Anterior cingulate cortex (tissue), 58 donors: ENCODE measurements at places on chromosomes 16 and 17.

- DNase-seq, result no peak
Observed at GRCh38 chr17:47813077-47813476, 8.5 kb downstream of the OSBPL7 start.

GRCh38 chr17:73831699-73832098 is 187.5 kb upstream of the SDK2 start:
- DNase-seq, result no peak

GRCh38 chr17:28523876-28524275 is 17.7 kb downstream of the FOXN1 start:
- DNase-seq, result no peak

DNA sequence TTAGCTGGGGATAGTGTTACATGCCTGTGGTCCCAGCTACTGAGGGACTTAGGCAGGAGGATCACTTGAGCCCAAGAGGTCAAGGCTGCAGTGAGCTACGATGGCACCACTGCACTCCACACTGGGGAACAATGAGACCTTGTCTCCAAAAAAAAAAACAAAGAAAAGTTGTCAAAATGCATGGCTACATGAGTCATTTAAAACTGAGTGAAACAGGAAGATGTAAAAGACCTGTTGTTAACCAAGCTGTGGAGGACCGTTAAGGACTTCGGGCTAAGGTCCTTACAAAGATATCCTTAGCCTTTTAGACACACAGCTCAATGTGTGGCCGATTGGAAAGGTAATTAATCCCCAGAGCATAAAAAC is 25.1 kb downstream of the ZP2 start:
- DNase-seq, result no peak

DNA sequence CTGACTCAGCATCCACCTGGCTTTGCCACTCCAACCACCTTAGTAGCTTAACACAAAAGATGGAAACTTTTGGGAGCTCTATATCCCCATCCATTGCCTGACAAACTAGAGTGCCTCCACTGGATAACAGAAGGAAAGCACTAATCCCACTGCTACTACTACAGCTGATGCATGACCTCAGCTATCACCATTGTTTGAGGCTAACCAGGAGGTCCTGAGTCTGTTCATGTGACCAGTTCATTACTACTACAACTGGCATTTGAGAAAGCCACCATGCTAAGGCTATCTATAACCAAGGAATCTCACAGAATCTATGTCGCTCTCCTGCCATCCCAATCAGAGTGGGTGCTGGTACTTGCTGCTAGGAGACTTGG is 604.3 kb upstream of the CA10 start:
- no peak for DNase-seq

DNA sequence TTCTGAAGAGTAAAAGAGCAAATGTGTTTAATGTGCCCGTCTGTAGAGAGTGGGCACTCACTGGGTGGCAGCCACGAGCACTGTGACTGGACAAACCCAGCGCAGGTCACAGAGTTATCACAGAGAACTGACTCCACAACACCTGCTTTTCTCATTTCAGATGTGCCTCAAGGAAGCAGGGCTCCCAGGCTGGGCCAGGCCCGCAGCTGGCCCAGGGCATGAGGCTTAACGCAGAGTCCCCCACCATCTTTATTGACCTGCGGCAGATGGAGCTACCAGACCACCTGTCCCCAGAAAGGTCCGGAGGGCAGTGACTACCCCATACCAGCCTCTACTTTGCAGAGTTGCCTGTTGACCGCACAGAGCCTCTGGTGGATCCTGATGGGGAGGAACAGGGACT is 11.9 kb downstream of the DNAAF8 start:
- no peak for DNase-seq

DNA sequence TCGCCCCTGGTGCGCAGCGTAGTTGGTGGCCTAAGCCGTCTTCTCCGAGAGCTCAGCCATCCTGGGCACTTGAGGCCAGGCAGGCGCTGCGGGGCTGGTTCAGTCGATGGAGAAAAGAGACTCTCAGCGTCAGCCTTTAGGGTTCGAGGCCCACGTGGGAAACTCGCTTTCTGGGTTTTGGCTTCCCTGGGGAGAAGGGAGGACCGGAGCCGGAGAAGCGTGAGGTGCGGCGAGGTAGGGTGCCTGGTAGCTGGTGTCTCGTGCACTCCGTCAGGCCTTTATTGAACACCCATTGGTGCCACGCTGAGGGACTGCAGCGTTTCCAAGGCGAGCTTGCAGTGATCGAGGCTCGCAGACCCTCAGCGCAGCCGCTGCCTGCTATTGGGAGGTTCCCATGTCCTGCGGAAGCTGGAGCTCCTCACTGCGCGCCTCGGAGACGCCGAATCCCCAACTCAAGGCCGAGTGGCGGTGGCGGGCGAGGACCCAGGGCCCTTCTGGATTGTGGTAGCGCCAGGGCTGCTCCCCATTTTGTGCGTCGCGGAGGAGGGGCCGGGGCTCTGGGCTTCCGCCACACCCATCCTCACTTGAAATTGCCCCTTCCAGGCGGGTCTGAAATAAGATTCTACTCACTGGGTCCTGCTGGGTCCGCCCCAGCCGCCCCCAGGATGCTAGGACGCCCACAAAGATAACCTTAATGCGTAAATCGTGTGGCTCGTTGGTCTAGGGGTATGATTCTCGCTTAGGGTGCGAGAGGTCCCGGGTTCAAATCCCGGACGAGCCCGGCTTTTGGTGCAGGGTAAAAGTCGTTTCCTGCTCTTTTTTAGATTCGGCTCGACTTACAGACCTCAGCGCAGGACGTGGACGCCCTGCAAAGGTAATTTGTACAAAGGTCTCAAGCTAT is 1.2 kb downstream of the OR1F1 start:
- DNase-seq, result no peak

- no peak for DNase-seq
Observed at GRCh38 chr17:79801156-79802038, 4.5 kb upstream of the CBX8 start.
